Neural crest cell (in vitro differentiated cells): ENCODE measurements at places on chromosomes 13 and 19.

GRCh38 chr19:10998045-10998533 lies 37.3 kb downstream of the SMARCA4 start:
- no peak for DNase-seq

DNA sequence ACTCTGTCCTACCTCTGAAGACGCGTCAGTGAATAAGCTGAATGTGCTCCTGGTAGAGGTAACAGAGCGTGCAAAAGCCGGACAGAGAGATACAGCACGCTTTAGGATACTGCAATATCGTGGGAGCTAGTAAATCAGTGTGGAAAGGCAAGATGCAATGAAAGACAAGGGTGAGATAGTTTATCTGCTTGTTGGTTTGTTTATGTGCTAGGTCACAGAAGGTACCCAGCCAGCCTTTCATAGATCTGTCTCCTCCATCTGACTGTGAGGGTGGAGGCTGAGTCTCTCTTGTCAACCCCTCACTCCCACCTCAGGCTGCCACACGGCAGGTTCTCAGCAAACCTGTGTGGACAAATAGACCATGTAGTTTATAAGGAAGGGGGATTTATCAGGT lies 904 bp upstream of the GIPC1 start:
- DNase-seq, result no peak

- no peak for DNase-seq
Measured at GRCh38 chr13:42977219-42977659, 14.8 kb downstream of the EPSTI1 start.

GRCh38 chr19:13138916-13139198 lies 11.3 kb downstream of the STX10 start:
- no peak for DNase-seq
